Activated T-helper 1 cell treated with anti-CD3 and anti-CD28 coated beads, Interleukin-2, amount 50 U/mL, for 16 hours (primary cell): ENCODE measurements at places on chromosomes 3 and 15.

GRCh38 chr3:105629718-105630117, 239.1 kb downstream of the CBLB start:
- DNase-seq: no peak

- DNase-seq: no peak
These were observed 171.5 kb downstream of the LRTM1 start for GRCh38 chr3:54756330-54756731.

DNA sequence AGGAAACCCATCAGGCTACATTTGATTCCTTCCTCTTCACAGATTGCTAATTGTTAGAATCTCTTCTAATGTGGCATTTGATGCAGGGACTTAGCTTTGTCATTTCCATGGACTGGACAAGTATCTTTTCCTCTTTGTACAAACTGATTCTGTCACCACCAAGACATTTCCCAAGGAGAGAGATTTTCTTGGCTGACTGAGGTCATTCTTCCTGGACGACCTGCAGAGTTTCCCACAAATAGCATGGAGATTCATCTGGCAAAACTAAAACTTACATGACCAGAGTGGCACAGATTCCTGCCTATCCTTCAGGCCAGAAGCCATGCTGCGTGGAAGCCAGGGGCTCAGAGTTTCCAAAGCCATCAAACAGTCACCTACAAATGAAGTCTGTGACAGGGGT, 269.2 kb upstream of the LRTM1 start:
- no peak for DNase-seq

DNA sequence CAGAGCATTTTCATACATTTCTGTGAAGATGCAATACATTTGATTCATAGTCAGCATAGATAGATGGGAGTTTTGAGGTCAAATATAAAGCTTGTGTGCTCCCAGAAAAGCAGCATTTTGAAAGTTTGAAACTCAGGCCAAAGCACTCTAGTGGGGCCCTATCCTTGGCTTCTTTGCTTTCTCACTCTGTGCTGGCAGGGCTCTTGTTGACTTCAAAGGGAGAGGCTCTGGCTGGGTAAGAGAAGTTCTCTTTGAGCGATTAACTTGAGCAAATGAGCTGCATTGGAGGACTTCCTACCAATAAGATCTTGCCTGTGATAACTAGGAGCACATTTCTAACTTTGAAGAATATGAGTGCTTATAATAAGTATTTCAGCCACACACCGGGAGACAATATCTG, 214.0 kb upstream of the RARB start:
- no peak for DNase-seq

DNA sequence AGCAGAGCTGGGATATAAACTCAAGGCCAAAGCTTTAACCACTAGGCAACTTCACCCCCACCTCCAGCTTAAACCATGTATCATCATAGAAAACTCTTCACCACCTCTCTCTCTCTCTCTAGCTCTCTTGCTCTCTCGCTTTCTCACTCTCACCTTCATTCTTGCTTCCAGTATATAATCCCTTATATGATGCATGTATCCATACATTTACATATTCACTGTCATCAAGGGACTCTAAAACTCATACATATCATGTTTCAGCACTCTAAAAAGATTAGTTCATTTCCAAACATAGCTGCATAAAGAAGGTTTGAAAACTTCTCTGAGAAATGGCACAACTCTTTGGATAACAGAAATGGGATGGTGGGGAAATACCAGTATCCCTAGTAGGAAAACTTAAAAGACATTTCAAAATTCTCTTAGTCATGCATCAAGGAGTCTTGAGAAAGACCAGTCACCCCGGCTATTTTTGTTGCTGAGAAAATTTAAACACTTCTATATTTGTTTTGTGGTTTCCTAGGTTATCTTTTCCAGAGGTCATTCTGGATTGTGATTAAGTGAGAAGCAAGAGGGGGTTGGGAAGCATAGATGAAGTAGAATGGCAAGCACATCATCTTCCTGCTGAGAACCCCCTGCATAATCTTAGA, 447.8 kb upstream of the THBS1 start:
- no peak for DNase-seq

GRCh38 chr3:194865615-194866014, 179.9 kb downstream of the FAM43A start:
- DNase-seq: no peak

- DNase-seq: no peak
These were observed 54.2 kb downstream of the NPAP1 start for GRCh38 chr15:24729760-24730159.

DNA sequence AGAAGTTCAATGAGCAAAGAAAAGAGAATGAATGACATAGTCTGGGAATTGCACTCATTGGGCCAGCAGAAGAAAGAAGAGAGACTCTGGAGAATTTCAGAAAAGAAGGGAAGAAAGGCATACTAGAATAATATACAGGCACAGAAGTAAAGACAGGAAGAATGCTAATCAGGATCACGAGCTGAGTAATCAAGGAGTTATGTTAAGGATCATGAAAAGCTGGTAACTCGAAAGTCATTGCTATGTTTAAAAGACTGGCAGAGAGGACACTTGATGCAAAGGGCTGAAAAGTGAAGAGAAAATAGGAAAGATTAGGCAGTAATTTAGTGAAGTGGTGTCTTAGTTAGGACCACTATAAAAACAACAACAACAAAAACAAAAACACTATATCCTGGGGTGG, 284.1 kb downstream of the ZBBX start:
- no peak for DNase-seq

GRCh38 chr3:156598413-156598812, 43.5 kb upstream of the SSR3 start:
- DNase-seq: no peak

DNA sequence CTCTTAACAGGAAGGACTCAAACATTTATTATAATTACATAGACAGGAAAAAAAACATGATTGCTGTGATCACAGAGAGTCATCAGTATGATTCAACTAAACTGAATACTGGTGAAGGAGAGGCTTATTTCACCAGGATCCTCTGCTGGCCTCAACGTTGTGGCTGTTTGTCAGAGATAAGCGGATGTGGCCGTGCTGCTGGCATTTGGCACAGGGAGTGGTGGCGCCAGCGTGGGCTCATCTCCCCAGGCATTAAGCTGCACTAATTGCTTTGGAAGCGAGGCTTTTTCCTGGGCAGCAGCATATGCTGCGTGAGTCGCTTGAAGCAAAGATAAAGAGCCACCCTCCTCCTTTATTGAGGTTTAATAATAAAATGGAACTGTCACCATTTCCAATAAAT, 306.7 kb downstream of the LRTM1 start:
- DNase-seq: no peak

- DNase-seq: peak; percentile 6
These were observed 3.0 kb downstream of the ALCAM start for GRCh38 chr3:105369500-105370371.

- DNase-seq: no peak
These were observed 19.8 kb upstream of the FGF12 start for GRCh38 chr3:192747145-192747544.
